Muscle of leg (tissue), 16 donors: ENCODE measurements at places on chromosomes 1 and 21. TPM values are rescaled to one million over a fixed set of nuclear protein-coding genes. Genes with fewer than 3 reads are reported as not detected.

DNA sequence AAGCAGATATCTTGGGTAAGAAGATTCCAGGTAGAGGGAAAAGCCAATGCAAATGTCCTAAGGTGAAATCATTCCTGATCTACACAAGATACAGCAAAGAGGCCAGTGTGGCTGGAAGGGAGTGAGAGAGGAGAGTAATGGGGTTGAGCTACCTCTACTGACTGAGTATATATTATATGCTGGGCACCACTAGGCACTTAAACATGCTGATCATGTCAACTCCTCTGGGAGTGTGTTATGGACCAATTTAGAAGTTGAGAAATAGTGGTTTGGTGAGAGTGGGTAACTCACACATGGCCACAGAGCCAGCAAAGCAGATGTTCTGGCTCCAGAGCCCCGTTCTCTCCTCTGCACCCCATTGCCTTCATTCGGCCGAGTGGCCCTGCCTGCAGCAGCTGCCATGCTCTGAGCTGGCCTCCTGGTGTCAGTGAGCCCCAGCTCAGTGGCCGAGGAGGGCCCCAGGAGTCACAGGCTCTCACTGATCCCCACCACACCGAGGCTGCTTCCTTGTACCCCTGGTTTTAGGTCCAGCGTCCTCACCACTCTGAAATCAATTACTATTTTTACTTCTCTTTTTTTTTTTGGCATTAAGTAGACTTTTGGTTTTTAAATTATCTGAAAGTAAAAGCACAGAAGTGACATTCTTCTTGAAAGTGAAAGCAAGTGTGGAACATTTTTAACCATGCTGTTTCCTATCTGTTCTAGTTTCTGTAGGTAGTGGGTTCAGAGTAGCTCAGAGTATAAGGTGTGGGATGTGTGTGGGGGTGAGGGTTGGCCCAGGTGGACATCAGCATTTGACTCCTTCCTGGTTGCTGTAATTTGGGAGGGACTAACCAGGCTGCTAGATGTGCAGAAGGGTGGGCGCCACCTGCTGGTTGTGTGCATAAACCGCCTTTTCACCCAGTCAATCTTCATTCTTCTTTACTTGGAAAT lies 45.8 kb upstream of the CRNN start:
- DNase-seq = peak; percentile 8
- no peak overlapping the region for H3K4me3 ChIP-seq
- no peaks in the 10 kb centered on the region for H3K36me3 ChIP-seq
- H3K27ac ChIP-seq = no peak overlapping the region
- no peaks in the 10 kb centered on the region for H3K4me1 ChIP-seq

- peaks cover 23% of the 10 kb centered on the region for H3K4me1 ChIP-seq
- DNase-seq = peak; percentile 87
- H3K36me3 ChIP-seq = peaks cover 63% of the 10 kb centered on the region
- no peak overlapping the region for H3K4me3 ChIP-seq
- peak overlapping the region; percentile 79 for H3K27ac ChIP-seq
- H3K27me3 ChIP-seq = no peaks in the 10 kb centered on the region
Observed at GRCh38 chr1:223771814-223772770, 59.8 kb downstream of the CAPN2 start.

DNA sequence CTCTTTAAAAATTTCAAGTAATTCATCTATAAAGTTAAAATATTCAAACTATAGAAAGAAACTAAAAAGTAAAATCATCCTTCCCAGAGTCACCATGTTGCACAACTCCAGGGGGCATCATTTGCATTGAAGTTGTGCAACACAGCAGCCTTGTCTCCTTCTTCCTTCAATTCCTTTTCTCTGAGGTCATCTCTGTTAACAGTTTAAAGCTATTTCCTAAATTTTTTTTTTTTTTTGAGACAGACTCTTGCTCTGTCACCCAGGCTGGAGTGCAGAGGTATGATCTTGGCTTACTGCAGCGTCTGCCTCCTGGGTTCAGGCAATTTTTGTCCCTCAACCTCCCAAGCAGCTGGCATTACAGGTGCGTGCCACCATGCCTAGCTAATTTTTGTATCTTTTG lies 7.1 kb downstream of the RHBG start:
- no peak for DNase-seq
- H3K27ac ChIP-seq = no peak overlapping the region
- H3K36me3 ChIP-seq = no peaks in the 10 kb centered on the region
- H3K4me1 ChIP-seq = no peaks in the 10 kb centered on the region
- peaks cover 20% of the 10 kb centered on the region for H3K27me3 ChIP-seq
- H3K4me3 ChIP-seq = no peak overlapping the region

GRCh38 chr1:23533246-23534023 lies 2.4 kb upstream of the E2F2 start:
- H3K36me3 ChIP-seq = no peaks in the 10 kb centered on the region
- peak; percentile 45 for DNase-seq
- H3K27me3 ChIP-seq = no peaks in the 10 kb centered on the region
- no peak overlapping the region for H3K27ac ChIP-seq
- peaks cover 33% of the 10 kb centered on the region for H3K4me1 ChIP-seq
- no peak overlapping the region for H3K4me3 ChIP-seq

Gene TCP10L
- total RNA-seq = 1.6 TPM
